Parietal lobe (tissue), 2 donors: ENCODE measurements at places on chromosomes 5 and 9. TPM values are rescaled to one million over a fixed set of nuclear protein-coding genes. Genes with fewer than 3 reads are reported as not detected.

Gene SEC24A
- 32.9 TPM for total RNA-seq

Gene MOB3B
- total RNA-seq = 20.7 TPM

Gene BTNL3
- total RNA-seq = not detected

Gene CTSV
- 0.94 TPM for total RNA-seq

Gene PCDHB16
- total RNA-seq = 10.6 TPM
